ENCODE measurements at places on chromosomes 5 and 9.

DNA sequence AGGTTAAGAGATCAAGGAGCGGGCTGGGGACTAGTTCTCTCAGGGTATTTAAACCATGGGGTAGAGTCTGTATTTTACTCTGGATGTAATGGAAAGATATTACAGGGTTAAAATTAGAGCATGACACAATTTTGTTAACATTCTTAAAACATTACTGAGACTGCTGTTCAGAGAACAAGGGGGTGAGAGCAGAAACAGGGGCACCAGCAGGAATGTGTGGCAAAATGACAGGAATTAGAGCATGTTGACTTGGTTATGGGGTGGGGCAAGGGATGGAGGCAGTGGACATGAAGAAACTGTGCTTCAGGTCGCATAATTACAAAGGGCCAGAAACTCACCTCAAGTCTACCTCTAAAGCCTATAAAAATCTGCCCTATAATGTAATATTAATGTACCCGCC is 75.0 kb downstream of the TMEM232 start:
- DNase-seq: no peak

GRCh38 chr9:127106466-127106855 is 16.0 kb downstream of the ANGPTL2 start:
- no peak for DNase-seq

- DNase-seq: peak; percentile 3
These were observed at the start of gene GPX3 for GRCh38 chr5:151020304-151021110. Gene GPX3, plus strand, starts transcription at chr5:151020591. Its CDS starts 64 bp downstream, at chr5:151020655.

- DNase-seq: no peak
These were observed 187.6 kb upstream of the TNC start for GRCh38 chr9:115305543-115305942.

DNA sequence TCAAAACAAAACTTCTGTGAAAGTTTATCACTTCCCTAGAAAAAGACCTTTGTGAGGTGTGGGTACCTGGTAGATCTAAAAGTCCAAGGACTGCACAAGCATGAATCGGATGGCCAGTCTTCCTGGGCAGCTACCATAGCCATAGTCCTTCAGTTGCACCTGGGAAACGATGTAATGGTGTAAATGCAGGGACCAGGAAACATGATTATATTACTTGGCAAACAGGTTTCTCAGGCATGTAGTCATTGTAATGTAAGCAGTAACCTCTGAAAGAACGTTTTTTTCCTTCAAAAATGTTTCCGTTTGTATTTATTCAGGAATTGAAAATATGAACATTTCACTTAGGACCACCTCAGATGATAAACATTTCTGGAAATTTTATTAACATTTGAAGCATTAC is 433.4 kb downstream of the DTWD2 start:
- DNase-seq: no peak

GRCh38 chr9:114869845-114870244 is 60.5 kb downstream of the TNFSF8 start:
- DNase-seq: no peak

DNA sequence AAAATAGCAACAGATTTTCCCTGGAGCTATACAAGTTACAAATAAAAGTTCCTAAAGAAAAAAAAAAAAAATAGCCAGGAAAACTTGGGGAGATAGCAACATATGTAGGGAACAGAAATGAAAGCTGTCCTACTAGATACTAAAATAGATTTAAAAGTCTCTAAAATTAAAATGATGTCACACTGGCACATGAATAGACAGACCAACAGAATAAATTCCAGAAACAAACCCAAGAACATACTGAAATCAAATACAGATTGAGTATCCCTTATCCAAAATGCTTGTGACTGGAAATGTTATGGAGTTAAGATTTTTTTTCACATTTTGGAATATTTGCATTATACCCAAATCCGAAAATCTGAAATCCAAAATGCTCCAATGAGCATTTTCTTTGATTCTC is 23.8 kb downstream of the GOLPH3 start:
- no peak for DNase-seq

GRCh38 chr5:99314721-99315120 is 385.9 kb upstream of the CHD1 start:
- DNase-seq: no peak

DNA sequence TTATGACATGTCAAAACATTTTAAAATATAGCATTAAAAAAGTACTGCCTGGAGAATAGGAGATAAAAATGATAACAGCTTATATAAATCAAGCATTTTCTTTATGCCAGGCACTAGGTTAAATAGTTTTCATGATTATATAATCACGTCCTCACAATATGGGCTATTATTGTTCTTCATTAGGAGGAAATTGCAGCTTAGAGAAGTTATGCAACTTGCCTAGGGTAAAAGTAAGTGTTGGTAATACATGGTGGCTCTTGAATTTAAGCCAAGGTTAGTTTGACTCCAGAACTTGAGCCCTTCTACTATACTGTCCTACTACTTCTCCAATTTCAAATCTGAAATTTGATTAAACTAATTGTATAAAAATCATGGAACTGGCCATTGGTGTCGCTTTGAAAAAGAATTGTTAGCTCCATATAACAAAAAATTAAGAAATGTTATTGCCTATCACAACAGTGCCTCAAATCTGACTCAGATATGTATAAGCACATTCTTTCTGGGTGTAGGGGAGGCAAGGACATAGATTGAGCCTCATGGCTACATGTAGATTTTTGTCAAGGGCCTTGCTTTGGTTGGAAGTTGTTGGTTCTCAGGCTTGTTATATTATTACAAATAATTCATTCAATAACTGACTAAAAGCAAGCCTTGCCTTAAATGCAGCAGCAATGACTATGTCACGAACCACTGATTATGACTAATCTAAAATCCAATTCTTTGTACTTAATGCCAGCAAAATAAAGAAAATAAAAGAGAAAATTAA is 223.5 kb upstream of the DAB2 start:
- no peak for DNase-seq

DNA sequence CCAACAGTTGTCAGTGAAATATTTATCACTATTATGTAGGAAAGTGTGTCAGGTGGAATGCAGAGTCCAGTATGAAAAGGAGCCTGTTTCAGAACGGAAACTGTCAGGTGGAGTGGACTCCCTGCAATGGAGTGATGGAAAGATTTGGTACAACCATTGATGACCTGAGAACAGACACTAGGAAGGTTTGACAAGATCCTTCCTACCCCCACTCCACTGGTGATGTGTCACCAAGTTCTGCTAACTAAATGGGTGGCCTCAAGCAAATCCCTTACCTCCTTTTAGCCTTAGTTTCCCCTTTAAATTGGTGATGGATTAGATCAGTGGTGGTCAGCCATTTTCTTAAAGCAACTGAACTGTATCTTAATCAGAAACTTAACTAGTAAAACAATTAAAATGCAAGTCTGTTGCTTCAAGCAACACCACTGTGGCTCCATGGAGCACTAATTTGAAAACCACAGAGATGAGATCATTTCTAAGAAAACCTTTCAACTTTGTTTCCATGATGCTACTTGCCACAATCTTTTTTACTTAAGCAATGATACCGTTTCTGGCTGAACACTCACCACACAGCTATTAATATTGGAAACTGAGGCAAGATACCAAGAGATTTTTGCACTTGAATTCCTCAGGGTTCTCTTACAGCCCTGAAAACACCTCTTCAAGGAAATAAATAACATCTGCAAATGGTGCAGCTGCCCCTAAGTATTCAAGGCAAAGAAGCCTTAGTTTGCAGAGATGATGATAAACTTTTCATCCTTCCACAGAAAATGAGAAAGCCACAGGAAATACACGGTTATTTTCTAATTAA is 140.6 kb downstream of the ERCC6L2 start:
- no peak for DNase-seq

GRCh38 chr9:115850548-115851304 is 302.9 kb upstream of the PAPPA start:
- DNase-seq: no peak

- no peak for DNase-seq
These were observed 310.8 kb downstream of the DRD1 start for GRCh38 chr5:175133185-175133584.

DNA sequence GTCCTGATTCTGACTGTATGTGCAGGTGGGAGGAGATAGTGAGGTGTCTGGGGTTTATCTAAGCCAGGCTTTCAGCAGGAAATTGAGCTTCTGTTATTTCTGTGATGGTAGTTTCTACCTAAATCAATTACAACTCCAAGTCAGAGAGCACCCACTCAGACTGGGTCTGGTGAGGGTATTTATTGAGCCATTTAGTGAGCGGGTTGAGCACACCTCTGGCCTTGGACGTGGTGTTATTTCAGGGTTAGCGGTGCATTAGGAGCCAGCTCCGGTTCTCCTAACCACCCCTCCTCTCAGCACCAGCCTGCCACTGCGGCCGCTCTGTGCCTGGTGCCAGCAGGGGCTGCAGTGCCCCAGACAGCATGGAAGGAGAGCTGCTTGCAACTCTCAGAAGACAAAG is 238.9 kb downstream of the CACNA1B start:
- no peak for DNase-seq

- no peak for DNase-seq
These were observed 55.7 kb downstream of the NXNL2 start for GRCh38 chr9:88590558-88591146.

DNA sequence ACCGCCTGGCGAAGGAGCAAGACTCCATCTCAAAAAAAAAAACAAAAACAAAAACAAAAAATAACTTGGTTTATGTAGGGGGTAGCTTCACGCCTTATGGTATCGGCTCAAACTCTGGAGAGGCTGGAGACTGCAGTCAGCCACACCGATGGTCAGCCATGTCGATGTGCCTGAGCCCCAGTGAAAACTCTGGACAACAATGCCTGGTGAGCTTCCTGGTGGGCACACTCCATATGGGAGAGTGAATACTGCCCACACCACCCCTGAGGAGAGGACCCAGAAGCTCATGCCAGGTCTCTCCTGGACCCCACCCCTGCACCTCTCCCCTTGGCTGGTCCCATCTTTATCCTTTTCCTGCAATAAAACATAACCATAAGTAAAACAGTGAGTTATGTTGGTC is 19.6 kb downstream of the IPPK start:
- DNase-seq: no peak

DNA sequence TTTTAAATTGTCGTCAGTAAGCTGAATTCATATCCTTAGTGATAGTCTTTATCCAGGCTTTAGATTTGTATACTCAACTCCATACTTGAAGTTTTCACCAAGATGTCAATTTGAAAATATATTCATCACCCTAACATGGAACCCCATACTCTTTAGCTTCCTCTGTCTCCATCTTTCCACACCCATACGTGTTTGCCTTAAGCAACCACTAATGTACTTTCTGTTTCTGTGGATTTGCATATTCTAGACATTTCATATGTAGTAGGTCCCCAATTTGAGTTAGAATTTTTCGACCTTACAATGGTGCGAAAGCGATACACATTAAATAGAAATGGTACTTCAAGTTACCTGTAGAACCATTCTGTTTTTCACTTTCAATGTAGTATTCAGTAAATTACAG is 65.2 kb downstream of the NSD1 start:
- DNase-seq: no peak

GRCh38 chr9:2936221-2936620 is 92.3 kb upstream of the PUM3 start:
- DNase-seq: no peak

DNA sequence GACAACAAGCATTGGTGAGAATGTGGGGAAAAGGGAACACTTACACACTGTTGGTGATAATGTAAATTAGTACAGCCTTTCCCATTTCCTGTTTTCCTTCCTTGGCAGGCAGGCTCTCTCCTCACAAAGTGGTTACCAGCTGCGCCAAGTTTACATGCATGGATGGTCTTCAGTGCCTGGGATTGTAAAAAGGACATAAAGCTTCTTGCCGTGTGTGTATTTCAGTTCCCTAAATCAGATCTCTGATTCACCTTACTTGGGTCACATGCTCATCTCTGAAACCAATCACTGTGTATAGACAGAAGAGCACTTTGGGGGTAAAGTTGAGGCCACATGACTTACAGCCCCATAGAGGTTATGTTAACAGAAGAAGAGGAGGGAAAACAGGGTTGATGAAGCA is 92.8 kb downstream of the CAVIN4 start:
- no peak for DNase-seq

GRCh38 chr5:171604195-171604594 is 181.4 kb upstream of the SMIM23 start:
- DNase-seq: no peak

DNA sequence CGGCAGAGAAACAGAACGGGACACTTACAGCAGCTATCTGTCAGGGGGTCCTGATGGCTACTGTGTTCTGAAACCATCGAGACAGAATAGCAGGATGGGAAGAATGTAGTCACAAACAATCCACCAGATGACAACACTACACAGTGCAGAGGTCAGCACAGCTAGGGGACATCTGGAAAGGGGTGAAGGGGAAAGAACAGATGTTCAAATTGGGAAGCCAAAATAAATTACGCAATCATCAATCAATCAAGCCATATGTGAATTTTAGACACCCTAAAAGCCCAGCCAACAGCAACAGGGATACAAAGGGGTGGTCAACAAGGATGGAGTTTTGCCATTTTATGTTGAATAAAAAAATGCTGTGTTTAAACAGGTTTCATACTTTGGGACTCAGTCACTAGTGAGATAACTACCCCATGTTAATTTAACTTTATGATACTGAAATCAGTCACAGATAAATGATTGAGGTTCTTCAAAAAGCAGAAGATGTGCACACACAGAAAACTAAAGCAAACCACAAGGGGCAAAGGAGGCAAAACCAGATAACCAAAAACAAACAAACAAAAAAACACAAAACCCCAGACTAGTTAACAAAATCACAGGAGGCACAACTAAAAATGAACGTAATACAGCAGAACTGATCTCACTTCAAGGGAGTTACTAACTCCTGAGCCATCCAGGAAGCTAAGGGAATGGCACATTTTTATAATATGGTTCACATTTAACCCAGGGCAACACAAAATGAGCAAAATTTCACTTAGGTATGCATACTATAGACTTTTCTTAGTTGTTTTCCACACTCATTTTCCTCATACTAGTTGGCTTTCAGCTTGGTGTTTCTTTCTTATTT is 65.9 kb downstream of the HABP4 start:
- DNase-seq: no peak

GRCh38 chr5:6961837-6962635 is 248.8 kb downstream of the TENT4A start:
- no peak for DNase-seq

DNA sequence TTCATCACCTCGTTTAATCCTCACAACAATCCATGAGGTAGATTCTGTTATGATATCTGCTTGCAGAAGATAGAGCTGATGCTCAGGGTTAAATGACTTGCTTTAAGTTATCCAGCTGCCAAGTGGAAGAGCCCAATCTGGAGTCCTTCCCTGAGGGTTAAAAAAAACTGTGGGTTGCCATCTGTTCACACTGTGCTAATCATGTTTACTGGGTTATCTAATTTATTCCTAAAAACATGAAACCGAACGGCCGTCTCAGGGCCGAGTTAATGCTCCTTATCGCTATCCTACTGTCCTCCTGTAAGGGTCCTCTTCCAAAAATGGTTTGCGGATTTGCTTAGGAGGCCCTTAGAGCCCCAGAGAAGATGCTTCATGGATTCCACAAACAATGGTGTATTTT is 153.3 kb downstream of the YIPF5 start:
- DNase-seq: no peak
